ENCODE measurements at places on chromosomes 6 and 20. TPM values are rescaled to one million over a fixed set of nuclear protein-coding genes. Genes with fewer than 3 reads are reported as not detected.

GRCh38 chr6:137989664-137990063 lies 117.6 kb downstream of the PERP start:
- DNase-seq = no peak

DNA sequence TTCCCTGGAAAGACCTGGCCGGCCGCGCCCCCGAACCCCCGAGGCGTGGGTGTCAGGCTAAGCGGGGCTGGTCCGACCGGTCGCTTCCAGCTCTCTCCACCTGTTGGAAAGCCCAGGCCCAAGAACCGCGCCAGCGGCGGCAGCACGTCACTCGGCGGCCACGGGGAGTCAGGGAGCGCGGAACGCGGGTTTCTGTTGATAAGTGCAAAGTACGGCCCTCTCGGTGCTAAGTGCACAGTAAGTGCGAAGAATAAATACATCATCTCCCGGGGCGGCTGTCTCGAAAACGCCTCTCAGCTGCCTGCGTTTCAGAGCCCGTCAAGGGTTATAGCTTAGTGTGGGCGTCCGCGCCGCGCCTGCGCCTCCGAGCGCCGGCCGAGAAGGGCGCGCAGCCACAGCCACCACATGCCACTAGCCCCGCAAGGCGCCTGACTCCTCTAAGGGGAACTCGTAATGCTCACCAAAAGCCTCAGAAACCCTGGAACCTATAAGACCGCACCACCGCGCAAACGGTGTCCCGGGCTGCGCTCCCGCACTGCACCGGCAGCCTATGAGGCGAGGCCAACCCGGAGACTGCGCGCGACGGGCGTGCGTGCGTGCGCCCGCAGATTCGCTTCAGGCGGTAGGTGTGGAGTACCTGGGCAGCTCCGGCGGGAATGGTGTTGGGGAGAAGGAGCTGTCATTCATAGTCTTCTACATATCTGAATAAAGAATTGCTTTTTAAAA lies 9.2 kb upstream of the TBX18 start:
- DNase-seq = peak; percentile 57

DNA sequence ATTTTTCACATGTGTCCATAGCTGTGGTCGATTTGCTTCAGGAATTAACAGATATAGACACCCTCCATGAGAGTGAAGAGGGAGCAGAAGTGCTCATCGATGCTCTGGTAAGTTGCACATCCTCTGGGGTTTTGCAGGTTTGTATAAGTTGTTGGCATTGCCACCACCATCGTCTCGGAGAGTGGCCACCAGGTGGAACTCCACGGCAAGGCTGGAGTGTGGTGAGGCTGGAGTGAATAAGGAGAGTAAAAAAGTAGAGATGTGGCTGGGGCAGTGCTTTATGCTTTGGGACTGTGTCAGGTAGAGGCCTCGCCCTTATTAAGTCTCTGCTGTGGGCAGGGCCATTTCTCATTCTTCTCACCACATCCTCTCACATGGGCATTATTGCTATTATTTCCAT lies 63.7 kb downstream of the CTNNBL1 start:
- DNase-seq = no peak

- no peak for DNase-seq
Measured at GRCh38 chr6:63565727-63566596, 6.3 kb upstream of the LOC128125822 start.

DNA sequence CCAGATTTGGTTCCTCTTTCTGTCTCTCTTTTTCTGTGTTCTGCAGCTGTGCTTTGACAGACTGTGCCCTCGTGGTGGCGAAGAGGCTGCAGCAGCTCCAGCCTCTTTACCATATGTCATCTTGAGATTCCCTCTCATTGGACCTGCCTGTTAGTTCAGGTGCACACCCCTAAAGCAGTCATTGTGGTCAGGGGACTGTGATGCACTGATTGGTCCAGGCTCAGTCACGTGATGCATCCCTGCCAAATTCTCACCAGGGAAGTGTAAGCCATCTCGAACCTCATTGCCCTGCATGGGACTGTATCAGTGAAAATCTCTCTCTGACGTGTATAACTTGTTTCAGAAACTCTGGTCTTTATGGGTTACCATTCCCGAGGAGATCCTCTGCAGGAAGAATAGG lies 160.3 kb downstream of the EYA2 start:
- no peak for DNase-seq

DNA sequence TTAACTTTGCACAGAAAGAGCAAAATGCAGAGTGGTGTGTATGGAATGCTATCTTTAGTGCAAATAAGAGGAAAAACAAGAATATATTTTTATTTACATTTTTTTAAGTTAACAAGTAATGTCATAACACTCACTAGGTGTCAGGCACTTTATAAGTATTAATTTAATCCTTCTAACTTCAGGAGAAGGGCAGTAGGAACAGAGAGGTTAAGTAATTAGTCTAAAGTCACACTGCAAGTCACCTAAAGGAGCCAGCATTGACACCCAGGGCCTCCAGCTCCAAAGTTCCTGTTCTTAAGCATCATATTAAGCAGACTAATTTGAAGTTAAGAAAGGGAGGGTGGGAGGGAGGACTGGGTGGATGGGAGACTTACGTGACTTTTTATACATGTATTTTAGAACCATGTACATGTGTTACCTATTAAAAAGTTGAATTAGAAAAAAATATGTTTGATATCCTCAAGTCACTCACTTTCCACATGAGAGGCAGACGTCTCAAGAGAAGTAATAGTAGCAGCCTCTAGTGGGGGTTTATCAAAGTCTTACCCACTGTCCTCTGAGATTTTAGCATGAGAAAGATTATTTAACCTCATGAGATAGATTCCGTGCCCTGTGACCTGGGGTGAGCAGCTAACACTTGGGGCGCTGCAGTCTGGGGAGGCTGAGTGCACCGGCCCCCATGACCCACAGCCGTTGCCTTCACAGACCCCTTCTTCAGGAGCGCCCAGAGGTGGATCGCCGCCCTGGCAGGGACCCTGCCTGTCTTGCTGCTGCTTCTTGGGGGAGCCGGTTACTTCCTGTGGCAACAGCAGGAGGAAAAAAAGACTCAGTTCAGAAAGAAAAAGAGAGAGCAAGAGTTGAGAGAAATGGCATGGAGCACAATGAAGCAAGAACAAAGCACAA lies 7.0 kb downstream of the BTN3A1 start:
- DNase-seq = no peak

- DNase-seq = no peak
Measured at GRCh38 chr6:150978624-150979023, 113.1 kb downstream of the MTHFD1L start.

DNA sequence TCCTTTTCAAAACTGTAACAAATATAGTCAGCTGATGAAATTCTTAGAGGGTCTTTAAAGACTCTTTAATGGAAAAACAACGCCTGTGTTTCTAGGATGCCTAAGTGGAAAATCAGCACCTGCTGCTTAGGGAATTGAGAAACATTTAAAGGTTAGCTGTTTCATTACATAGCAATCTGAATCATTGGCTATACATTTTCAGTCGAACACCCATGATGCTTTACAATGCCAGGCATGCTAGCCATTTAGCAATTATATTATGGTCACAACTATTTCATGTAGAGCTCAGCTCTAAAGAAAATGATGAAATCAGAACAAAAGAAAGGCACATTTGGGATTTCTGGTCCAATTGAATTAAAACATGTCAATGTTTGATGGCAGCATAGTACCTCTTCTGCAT lies 270.3 kb upstream of the SYNCRIP start:
- no peak for DNase-seq

DNA sequence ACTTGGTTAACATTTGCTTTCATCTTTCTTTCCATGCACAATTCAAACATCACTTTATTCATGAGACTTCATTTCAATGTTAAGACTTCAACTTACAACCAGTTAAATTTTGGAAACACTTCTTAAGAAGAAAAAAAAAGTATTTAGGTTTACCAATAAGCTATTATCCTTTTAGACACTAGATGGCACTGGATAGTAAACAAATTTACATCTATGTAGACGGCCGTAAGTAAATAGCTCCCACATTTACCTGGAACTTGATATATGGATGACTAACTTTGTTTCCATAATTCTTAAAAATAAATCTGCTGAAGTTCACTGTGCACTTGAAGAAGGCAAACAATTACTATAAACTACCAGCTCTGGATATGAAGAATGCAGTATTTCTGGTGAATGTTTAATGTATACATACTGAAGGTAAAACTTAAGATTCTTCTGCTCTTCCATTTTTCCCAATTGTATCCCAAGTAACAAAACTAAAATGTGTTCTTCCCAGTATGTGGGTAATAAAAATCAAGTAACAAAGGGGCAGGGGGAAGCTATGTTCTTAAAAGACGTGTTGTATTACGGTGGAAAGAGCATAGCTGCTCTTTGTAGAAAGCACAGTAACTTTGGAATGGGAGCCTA lies 130.6 kb upstream of the C6orf118 start:
- DNase-seq = no peak

GRCh38 chr6:8005136-8005535 lies 59.1 kb downstream of the BLOC1S5 start:
- no peak for DNase-seq

DNA sequence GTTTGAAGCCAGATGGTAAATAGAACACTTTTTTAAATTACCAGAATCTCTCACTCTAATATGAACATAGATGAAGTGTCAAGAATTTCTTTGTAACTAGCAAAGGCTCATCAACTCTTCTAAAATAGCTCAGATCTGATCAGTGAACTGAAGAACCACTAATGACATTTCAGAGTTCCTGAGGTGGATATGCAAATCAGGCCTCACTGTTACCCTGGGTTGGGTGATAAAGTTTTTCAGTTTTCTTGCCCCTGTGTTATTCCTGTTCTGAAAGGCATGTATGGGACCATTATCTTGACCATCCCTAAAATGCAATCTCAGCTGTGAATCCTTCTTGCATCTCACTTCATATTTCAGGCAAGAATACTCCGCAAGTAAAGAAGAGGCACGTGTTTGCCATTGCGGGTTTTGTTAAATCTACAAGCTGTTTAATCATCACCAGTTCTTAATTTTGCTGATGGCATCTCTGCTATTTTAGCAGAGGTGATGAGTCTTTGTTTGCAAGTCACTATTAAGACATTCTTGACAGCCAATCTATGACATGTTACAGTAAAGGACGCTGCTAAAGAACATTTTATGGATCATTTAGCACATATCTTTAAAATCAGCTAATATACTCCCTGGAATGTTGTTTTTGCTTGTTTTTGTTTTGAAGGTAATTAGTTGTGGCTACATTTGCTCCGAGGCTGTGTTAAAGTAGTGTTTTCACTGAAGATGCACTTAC lies 47.9 kb downstream of the KHDC1L start:
- DNase-seq = no peak

CFAP61 gene
- 36.9 TPM for total RNA-seq

BEND6 gene
- total RNA-seq = 0.16 TPM

CNR1 gene
- 0.11 TPM for total RNA-seq

All from Right ventricle myocardium superior (tissue), 1 donor.